K562 (cell line): ENCODE measurements at places on chromosomes 3 and 15. TPM values are rescaled to one million over a fixed set of nuclear protein-coding genes. Genes with fewer than 3 reads are reported as not detected.

GRCh38 chr15:42218953-42219592 is 11.0 kb upstream of the VPS39 start:
- no peak for DNase-seq

- no peak for DNase-seq
Measured at GRCh38 chr15:74519311-74519710, 21.7 kb upstream of the ARID3B start.

C3orf20 gene
- not detected in 2 replicates for total RNA-seq

GRCh38 chr3:61928039-61928438 is 366.7 kb downstream of the PTPRG start:
- DNase-seq: no peak

PLA2G4B gene
- 2.8 and 5.2 TPM in 2 replicates for total RNA-seq

WDR93 gene
- not detected in 2 replicates for total RNA-seq
